Mesothelial cell of epicardium (in vitro differentiated cells): ENCODE measurements at places on chromosomes 3 and 15.

DNA sequence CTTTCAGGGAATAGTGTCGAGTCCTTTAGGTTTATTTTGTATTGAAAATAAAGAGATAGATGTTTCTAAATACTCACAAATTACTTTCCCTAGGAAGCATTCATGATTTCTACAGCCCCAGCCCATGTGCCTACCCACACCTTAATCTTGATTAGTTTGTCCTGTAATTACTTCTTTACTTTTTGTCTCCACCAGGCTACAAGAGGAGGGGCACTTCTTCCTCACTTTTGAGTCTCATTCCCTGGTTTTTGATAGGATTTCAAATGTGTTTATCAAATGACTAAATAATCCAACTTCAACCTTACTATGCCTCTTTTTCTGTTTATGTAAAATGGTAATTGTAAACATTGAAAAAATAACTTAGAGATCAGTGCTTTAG lies 1.8 kb downstream of the PXK start:
- no peak for DNase-seq

GRCh38 chr3:177426878-177427495 lies 229.7 kb upstream of the TBL1XR1 start:
- DNase-seq = no peak

- no peak for DNase-seq
Observed at GRCh38 chr3:42529468-42529867, 27.0 kb downstream of the VIPR1 start.

- no peak for DNase-seq
Observed at GRCh38 chr3:26256224-26256623, 366.3 kb upstream of the LRRC3B start.

GRCh38 chr15:40637221-40637745 lies 43.2 kb downstream of the KNL1 start:
- DNase-seq = no peak

DNA sequence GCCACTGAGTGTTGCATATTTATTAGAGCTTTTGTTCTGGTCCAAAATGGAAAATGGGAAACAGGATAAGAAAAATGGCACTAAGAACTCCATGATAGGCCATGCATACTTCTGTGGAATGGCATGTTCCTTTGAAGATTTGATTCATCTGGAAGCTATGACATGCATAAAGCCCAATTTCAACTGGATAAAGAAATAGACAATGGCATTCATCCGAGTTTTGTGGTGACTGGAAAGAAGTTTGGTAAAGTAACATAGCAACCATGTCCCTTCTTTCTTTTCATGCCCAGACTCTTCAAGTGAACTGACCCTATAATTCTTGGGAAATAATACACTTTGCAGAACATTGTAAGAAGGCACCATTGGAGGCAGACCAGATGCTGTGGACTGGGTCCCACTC lies 368.4 kb upstream of the IL12A start:
- DNase-seq = no peak

GRCh38 chr3:116776880-116777785 lies 67.6 kb downstream of the TUSC7 start:
- DNase-seq = no peak

- DNase-seq = no peak
Observed at GRCh38 chr3:39109086-39109485, 1.6 kb downstream of the TTC21A start.

- no peak for DNase-seq
Observed at GRCh38 chr3:9913601-9914000, 3.3 kb upstream of the IL17RC start.

DNA sequence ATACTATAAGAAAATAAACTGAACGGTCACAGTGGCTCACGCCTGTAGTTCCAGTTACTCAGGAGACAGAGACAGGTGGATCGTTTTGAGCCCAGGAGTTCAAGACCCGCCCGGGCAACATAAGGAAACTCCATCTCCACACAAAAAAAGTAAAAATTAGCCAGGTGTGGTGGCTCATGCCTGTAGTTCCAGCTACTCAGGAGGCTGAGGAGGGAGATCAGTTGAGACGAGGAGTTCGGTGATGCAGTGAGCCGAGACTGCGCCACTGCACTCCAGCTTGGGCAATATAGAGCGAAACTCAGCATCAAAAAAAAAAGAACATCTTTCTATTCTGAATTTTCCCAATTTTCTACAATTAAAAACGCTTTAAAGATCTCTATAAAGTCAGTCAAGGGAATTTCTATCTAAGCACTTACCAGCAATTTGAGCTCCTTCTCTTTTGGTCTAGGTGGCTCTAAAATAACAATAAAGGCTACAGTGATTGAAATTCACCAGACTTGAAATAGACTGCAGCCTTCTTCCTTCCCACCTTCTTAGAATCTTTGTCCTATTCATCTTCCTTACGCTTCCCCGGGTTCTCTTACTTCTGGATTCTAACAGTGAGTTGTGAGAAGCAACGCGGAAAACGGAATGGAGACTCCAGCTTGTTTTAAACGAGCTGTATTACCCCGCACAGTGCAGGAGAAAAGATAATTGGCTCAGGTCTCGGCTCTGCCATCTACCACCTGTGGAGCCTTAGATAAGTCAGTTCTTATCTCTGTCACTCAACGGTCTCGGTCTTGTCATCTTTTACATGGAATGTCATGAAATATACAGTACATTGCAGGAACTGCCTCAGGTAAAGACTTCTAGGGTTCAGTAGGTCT lies 812 bp upstream of the SEC62 start:
- DNase-seq = no peak
